Caki2 (cell line): ENCODE measurements at places on chromosomes 11 and 22.

- DNase-seq = peak; percentile 85
These were observed 11.7 kb downstream of the RNF141 start for GRCh38 chr11:10529279-10529678.

DNA sequence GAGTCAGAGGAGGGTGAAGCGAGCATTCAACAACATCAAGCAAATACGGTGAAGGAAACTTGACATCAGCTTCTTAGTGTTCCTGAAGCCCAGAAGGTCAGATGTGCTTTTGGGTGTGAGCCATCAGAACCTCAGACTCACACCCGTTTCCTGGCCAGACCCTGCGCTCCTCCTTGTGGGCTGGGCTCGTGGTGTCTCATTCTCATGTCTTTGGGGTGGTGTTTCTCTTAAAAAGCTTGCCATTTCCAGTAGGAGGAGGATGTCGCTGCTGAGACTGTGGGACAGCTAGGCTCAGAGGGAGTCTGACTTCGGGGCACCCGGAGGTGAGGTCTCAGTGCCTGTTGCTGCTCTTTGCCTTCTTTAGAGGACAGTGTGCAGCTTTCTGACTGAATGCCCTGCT lies 24.2 kb downstream of the PPFIBP2 start:
- DNase-seq = no peak

GRCh38 chr11:120746376-120746775 lies 234.8 kb downstream of the GRIK4 start:
- no peak for DNase-seq

DNA sequence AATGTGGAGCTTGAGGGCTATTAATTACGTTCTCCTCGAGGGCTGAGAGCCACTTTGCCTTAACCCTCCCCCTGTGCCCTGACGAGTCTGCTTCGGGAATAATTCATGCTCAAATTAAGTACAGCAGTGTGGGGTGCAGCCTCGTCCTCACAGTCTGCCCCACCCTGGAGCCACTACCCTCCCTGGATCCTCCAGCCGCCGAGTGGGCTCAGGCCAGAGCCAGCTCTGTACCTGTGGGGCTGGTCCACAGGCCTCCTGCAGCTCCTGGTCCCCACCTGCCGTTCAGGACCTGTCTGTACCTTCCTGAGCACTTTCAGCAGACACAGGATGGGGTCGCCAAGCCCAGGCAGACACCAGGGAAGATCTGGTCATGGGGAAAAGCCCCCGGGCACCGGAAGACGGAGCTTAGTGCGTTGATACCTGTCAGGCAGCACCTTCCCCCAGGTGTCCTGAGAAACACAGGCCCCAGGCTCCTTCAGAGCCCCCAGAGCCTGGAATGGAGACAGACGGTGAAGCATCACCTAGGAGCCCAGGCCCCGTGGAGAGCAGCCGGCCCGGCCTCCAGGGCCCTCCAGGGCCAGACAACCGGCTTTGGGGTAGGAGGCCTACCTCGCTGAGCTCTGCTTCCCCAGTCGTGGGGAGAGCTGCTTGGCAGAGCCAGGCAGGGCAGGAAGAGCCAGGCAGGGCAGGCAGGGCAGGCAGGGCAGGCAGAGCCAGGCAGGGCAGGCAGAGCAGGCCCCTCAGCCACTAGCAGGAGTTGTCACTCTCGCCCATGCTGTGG lies 9.7 kb downstream of the TSPAN32 start:
- DNase-seq = no peak

DNA sequence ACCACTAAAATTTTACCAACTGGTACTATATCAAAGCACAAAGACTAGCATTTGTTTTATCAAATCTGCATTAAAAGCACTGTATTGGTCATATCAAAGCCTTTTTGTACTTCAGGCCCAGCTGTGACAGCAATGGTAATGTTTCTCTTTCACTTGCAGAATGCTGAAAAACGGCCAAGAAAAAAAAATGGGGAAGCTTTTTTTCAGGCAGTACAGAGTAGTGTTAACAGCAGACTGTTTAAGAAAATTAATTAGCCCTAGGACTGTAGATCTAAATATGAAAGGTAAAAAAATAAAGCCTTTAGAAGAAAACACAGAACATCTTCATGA lies 33.3 kb downstream of the DENND5A start:
- no peak for DNase-seq
